Myocyte (in vitro differentiated cells): ENCODE measurements at places on chromosomes 11 and 22. TPM values are rescaled to one million over a fixed set of nuclear protein-coding genes. Genes with fewer than 3 reads are reported as not detected.

SPATA19 gene
- not detected in 2 replicates for total RNA-seq

HSD17B12 gene
- 51.9 and 82.2 TPM in 2 replicates for total RNA-seq

GRCh38 chr11:72781063-72781312 lies 12.9 kb downstream of the STARD10 start:
- no peak for DNase-seq

GRCh38 chr22:25953276-25953675 lies 211.3 kb downstream of the MYO18B start:
- no peak for DNase-seq

DNA sequence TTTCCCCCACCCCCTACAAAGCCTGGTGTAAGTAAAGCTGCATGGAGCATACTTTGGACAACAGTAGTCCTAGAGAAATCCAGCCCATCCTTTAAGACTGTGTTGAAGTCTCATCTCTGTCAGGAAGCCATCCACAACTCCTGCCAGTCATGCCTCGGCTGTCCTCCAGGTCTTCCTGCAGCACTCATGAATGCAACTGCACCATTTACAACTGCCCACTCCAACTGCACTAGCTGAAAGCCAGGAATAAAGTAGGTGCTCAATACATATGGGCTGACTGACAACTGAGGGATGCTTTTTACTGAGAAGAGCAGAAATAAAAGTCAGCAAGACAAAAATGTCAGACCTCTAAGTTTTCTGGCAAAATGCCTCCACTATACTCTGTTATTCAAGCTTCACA lies 27.4 kb downstream of the IL18BP start:
- DNase-seq, result no peak

ART1 gene
- total RNA-seq, result 2.4 and 2.7 TPM in 2 replicates

DNA sequence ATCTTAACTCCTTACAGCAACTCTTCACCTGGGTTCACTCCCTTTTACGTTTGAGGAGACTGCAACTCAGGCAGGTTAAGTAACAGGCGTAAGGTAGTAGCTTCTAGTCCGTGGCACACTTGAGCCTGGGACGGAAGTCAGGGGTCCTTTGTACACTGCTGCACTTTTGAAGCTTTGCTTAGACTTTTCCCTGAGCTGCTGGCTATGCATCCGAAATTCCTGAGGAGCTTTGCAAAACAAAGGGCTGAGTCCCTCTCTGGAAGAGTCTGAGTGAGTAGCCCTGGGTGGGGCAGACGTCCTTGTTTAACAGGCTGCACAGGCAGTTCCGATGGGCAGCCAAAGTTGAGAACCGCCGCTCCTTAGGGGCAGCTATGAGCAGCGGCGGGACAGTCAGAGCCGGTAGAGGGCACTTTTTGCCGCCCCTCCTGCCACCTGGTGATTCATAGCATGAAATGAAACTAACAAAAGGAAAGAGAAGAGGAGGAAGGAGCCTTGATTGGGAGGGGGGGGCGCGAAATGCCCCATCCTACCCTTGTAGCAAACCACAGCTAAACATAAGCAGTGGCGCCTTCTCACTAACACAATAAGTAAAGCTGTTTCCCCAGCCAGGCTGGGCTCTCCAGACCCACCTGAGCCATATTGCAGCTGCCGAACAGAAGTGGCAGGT lies 1.4 kb downstream of the TMEM109 start:
- peak; percentile 87 for DNase-seq

- no peak for DNase-seq
Measured at GRCh38 chr11:101718402-101718801, 134.6 kb upstream of the TRPC6 start.

THOC5 gene
- total RNA-seq, result 28.7 and 34.9 TPM in 2 replicates

- peak; percentile 82 for DNase-seq
Measured at GRCh38 chr22:26735019-26735409, 77.6 kb downstream of the MIAT start.

GRCh38 chr11:69495441-69496201 lies 14.2 kb downstream of the LINC01488 start:
- DNase-seq, result no peak

DNA sequence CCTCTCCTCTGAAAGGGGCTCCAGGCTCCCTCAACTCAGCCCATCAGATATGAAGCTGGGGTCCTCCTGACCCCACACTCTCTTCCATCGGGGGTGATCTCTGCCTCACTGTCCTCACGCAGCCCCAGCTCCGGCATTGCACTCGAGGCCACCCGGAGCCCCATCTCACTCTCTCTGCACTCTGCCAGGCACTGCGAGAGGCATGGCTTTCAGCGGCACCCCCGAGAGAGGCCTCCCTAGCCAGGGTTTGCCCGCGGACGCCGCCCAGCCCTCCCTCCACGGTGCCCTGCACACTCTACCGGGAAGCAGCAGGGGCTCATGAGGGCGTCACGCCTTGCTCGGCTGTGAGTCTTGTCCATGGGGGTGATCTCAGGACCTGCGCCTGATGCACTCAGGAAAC lies 436.2 kb downstream of the BRD1 start:
- no peak for DNase-seq

C11orf52 gene
- total RNA-seq, result 0.70 and 1.7 TPM in 2 replicates

RNF214 gene
- total RNA-seq, result 14.8 and 16.3 TPM in 2 replicates

- no peak for DNase-seq
Measured at GRCh38 chr22:31995046-31995445, 48.0 kb upstream of the SLC5A1 start.

DNA sequence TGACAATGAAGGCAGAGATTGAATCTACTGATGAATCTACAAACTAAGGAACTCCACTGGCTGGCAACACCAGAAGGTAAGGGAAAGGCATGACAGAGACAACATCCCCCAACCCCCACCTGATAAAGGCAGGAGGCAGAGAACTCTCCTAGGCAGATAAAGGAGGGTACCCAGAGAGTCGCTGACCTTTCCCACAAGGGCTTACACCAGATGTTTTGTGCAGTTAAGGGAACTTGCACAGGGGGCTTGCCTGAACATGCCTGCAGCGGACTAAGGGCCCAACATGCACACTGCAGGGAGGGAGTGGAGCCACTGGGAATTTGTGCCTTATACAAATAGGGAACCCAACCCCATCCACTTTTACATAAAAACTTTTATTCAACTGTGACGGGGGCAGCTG lies 1996.9 kb upstream of the RAG2 start:
- DNase-seq, result no peak

IGLL1 gene
- total RNA-seq, result 0.88 TPM in 1 of 2 replicates, not detected in the other

DNA sequence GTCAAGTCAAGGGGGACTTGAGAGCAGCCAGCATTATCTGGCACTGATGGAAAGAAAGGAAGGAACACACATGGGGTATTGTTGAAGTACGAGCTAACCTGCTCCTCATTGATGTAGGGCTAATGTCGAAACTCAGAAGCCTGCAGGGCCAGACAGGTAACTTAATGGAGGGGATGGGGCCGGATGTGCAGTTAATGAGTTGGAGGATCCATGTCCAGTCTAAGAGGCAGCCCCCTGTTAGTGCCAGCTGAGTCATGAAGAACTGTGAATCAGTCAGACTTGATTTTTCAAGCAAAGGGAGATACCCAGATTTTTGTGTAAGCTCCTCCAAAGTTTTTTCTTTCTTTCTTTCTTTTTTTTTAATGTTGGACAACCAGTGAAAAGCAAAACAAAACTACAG lies 65.6 kb downstream of the CECR2 start:
- no peak for DNase-seq

GRCh38 chr22:36349726-36350125 lies 38.0 kb downstream of the MYH9 start:
- no peak for DNase-seq

MOV10L1 gene
- total RNA-seq, result 0.16 and 0.83 TPM in 2 replicates

- peak; percentile 10 for DNase-seq
Measured at GRCh38 chr11:57604296-57605027, 7.0 kb downstream of the SERPING1 start.

DNA sequence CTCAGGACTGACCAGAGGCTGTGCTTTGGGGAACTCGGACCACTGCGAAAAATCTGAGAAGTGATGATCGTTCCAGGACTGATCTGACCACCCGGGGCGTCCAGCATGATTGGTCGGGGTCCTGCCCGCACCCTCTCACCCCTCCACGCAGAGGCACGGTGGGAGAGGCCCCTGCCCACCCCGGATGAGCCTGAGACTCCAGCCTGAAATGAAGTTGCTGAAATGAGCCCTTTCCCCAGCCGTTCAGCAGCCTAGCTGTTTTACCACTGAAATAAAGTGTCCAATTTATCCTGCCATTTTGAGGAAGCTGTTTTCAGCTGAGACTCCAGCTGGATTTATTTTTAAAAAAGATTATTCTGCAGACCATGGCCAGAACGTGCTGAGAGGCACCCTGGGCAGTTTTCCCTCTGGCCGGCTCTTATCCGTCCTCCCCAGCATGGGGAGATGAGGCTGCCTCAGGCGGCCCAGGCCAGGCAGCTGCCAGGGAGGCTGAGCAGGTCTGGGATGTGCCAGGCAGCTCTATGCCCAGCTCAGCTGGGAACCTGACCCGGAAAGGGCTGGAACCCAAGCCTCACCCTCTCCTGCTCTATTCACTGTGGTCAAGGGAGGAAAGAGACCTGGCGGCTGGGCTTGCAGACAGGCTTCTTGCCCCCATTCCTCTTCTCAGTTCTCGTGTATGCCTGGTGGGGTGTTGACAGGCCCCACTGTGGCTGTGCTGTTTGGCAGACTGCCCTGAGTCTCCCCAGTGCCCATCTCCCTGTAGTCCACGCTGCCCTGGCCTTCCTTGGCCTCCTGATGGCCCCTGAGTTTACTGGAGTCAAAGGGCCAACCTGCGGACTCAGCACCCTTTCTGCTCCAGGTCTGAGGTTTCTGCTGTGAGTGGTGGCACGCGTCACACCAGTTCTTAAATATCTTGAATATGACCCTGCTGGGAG lies 161.0 kb upstream of the B3GAT1 start:
- DNase-seq, result no peak

DNA sequence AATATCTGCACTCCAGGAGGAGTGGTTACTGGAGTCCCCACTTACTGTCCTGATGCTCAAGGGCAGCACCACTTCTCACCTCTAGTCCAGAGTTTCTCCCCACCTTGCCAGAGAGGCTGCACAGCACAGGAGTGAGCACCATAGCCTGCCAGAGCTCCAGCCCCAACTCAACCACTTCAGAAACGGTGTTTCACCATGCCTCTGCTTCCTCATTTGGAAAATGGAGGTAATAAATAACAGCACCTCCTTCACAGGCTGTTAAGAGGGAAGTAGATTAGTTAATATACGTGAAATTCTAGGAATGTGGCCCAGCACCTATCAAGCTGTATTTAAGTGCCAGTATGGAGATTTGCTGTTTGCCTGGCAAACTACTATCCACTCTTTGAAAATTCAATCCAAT lies 63.0 kb downstream of the GALNT18 start:
- no peak for DNase-seq

DNA sequence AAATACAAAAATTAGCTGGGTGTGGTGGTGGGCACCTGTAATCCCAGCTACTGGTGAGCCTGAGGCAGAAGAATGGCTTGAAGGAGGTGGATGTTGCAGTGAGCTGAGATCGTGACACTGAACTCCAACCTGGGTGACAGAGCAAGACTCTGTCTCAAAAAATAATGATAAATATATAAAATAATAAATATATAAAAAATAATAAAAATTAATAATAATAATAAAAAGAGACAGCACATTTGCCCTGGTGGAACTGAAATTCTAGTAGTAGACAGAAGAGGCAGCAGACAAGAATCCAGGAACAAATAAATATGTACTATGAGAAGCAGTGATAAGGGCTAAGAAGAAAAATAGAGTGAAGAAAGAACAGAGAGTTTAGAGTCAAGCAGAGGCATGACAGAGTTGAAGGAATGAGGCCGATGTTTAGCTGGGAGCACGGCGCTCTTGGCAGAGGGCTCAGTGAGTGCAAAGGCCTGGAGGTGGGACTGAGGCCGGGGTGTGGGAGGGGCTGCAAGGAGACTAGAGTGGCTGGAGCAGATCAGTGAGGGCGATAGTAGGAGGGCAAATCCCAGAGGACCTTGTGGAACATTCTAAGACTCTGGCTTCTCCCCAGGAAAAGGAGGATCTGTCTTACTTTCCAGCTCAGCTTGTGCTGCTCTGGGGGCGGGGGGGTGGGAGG lies 410.3 kb downstream of the MN1 start:
- no peak for DNase-seq

- no peak for DNase-seq
Measured at GRCh38 chr11:65375012-65375411, 7.4 kb downstream of the SLC25A45 start.

MUC2 gene
- total RNA-seq, result not detected in 2 replicates

TNNI2 gene
- total RNA-seq, result 429 and 432 TPM in 2 replicates

GRCh38 chr22:17753401-17753989 lies 20.8 kb downstream of the BID start:
- DNase-seq, result peak; percentile 79

HARBI1 gene
- total RNA-seq, result 2.7 and 4.3 TPM in 2 replicates

DNA sequence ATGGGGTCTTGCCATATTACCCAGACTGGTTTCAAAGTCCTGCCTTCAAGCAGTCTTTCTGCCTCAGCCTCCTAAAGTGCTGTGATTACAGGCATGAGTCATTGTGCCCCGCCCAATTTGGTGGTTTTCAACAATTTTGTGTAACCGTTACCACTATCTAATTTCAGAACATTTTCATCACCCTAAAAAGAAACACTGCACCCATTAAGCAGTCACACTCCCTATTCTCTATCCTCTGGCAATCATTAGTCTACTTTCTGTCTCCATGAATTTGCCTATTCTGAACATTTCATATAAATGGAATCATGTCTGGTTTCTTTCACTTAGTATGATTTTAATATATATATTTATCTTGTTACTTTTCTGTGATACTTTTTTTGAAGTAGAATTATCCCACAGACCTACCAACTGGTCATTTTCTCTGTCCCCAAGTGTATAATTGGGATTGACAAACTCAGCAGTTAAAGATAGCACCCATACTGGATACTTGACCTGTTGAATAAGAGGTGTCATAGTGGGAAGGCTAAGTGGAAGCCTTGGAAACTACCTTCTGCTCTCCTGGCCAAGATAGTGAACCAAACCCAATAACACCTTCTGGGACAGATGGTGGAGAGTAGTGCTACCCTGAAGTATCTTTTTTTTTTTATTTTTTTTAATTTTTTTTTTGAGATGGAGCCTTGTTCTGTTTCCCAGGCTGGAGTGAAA lies 64.8 kb downstream of the STIM1 start:
- peak; percentile 87 for DNase-seq

GRCh38 chr11:126336138-126336541 lies 19.3 kb upstream of the ST3GAL4 start:
- no peak for DNase-seq

DDIAS gene
- 0.94 and 1.2 TPM in 2 replicates for total RNA-seq

C11orf68 gene
- 30.5 and 36.2 TPM in 2 replicates for total RNA-seq

- no peak for DNase-seq
Measured at GRCh38 chr11:121557348-121557747, 104.6 kb upstream of the SORL1-AS1 start.

DNA sequence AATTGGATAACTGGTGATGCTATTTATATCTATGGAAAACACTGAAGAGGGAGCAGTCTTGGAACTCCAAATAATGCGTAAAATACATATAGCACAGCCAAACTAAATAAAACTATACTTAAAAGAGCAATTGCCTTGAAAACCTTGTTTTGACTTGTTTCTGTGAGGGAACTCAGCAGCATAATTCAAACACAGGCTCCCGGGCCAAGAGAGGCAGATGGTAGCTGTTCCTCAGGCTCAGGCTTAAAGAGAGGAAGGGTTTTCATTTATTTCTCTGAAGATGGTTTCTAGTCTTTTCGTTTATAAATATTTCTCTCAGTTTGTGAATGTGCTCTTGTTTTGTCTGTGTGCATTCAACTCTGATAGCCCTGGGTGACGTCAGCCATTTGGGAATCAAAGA lies 82.4 kb downstream of the FANCF start:
- DNase-seq, result no peak

OR10G8 gene
- total RNA-seq, result not detected in 2 replicates

MMP11 gene
- 51.5 and 67.7 TPM in 2 replicates for total RNA-seq

ANO9 gene
- total RNA-seq, result 0.42 and 0.94 TPM in 2 replicates
